ENCODE measurements at places on chromosomes 5 and 9.

GRCh38 chr5:150219142-150219541 is 29.3 kb downstream of the SLC6A7 start:
- no peak for DNase-seq

GRCh38 chr9:121055642-121056143 is 5.6 kb upstream of the C5 start:
- DNase-seq: no peak

DNA sequence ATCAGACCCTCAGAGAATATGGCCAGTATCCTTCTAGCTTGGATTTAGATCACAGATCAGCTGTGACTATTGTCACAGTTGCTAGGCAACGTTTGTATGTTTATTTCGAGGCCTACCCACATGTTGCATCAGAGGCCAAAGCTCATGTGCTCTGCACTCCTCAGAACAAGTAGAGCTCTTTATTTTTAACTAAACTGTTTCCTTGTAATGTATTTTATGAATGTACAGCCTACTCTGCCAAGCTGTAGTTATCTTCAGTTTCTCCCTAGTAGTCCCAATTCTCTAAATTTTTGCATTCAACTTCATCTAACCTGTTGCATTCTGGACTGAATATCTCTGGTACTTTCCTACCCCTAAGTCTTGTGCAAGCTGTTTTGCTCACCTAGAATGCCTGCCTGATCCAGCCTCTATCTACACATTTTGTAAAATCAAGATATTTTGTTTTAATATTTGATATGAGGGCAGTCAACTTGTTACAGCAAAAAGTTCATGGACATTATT is 52.8 kb downstream of the CAST start:
- peak; percentile 93 for DNase-seq

DNA sequence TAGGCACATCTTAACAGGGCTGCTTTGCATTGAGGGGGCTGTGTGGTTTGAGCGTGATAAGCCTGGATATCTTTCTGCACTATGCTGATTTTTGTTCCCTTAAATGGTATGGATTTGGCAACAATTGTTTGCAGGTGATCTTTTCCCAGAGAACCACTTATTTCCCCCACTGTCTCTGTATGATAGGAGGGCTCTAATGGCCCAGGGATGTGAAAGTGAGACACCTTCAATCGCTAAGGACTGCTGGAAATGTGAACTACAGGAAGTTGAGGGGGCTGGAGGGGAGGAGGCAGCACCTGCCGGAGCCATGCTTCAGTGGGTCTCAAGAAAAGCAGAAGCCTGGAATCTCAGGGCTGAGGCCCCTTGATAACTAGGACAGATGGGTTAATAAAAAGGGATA is 29.4 kb downstream of the SYK start:
- no peak for DNase-seq

GRCh38 chr5:57751710-57752109 is 269.1 kb upstream of the ACTBL2 start:
- no peak for DNase-seq

GRCh38 chr5:17426104-17426749 is 71.8 kb upstream of the TAF11L2 start:
- no peak for DNase-seq

DNA sequence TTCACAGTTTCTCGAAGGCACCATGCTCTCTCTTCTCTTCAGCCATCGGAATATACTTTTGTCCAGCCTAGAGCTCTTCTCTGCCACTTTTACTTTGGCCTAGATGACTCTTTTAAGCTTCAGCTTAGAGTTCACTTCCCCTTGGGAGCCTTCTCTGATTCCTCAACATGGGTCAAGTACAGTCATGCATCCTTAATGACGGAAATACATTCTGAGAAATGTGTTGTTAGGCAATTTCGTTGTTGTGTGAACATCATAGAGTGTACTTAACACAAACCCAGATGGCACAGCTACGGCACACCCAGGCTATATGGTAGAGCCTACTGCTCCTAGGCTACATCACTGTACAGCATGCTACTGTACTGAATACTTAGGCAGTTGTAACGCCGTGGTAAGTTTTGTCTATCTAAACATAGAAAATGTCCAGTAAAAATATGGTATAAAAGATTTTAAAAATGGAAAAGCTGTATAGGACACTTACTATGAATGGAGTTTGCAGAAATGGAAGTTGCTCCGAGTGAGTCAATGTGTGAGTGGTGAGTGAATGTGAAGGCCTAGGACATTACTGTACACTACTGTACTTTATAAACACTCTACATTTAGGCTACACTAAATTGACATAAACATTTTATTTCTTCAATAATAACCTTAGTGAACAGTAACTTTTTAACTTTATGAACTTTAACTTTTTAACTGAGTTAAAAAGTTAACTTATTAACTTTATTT is 15.1 kb upstream of the TNFSF15 start:
- no peak for DNase-seq

DNA sequence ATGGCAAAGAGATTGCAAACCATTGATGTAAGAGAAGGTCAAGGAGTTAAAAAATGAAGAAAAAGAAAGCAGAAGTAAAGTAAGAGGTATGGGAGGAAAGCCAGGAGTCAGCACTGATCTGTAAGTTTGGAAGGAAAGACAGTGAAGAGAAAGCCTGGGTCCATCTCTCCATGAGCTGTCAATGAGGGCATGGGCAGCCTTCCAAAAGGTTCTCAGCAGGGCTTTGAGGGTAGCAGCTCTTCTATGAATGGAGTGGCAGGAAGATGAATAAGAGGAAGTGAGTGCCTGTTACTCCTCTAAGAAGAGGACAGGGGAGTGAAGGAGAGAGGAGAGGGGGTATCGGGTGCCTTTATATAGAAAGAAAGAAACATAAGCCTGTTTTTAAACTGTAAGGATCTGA is 97.1 kb downstream of the ADCY2 start:
- no peak for DNase-seq

GRCh38 chr5:82570-82969 is 9.4 kb upstream of the PLEKHG4B start:
- no peak for DNase-seq

DNA sequence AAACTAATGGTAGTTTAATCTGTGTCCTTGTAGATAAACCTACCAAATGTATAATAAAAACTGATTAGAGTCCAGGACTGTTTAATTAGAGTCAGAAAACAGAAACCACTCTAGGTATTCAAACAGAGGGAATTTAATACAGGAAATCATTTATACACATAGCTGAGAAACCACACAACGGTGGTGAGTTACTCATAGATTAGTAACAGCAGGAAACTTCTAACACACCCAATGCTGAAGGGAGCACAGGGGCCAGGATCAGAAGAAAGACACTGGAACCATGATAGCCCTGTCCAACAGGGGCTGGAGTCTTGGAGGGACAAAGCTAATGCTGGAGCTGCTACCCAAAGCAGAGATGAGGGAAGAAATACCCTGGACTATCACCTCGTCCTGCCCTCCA is 321.0 kb downstream of the ACTL7B start:
- DNase-seq: no peak

- no peak for DNase-seq
These were observed 61.0 kb downstream of the DAP start for GRCh38 chr5:10699987-10700386.

GRCh38 chr5:5363045-5363444 is 59.4 kb upstream of the ICE1 start:
- no peak for DNase-seq

- DNase-seq: no peak
These were observed 317.1 kb downstream of the KCTD16 start for GRCh38 chr5:144487761-144488160.

DNA sequence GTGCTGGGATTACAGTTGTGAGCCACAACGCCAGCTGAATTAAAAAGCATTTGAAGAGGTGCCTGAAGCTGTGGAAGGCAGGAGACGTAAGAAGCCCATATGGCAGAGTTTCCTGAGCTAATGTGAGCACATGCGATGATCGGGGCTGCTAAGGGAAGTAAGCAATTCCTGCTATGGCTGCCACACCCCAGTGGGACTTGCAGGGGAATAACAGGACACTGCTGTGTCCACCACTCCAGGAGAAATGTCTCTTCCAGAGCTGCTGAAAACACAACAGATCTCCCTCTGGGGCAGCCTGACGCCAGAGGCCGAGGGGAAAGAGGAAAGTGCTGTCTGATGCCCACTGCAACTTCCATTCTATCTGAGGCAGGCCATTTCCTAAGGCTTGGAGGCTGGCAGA is 46.2 kb upstream of the ANKRD55 start:
- DNase-seq: no peak

DNA sequence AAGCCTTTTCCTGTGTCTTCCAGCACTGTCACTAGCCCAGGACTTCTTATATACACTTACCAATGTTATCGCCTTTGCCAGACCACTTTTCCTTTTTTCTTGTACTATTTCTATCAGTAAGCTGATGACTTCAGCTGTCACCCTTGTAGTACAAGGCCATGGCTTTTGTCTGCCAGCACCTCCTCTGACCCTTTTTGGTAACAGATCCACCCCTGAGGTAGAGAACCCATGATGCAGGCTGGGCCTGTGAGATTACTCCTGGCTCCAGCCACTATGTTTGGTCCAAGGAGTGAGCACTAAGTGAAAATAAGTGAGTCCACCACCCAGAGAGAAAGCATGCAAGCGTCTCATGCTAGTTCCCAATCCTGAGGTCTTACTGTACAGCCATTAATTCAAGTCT is 406.7 kb downstream of the MLLT3 start:
- DNase-seq: no peak

GRCh38 chr9:119391878-119392277 is 22.6 kb upstream of the BRINP1 start:
- DNase-seq: no peak

GRCh38 chr5:112142769-112143270 is 276.3 kb downstream of the EPB41L4A start:
- DNase-seq: peak; percentile 78

- no peak for DNase-seq
These were observed 142.5 kb upstream of the VLDLR start for GRCh38 chr9:2479056-2479565.

GRCh38 chr5:57862942-57863341 is 380.3 kb upstream of the ACTBL2 start:
- DNase-seq: no peak

DNA sequence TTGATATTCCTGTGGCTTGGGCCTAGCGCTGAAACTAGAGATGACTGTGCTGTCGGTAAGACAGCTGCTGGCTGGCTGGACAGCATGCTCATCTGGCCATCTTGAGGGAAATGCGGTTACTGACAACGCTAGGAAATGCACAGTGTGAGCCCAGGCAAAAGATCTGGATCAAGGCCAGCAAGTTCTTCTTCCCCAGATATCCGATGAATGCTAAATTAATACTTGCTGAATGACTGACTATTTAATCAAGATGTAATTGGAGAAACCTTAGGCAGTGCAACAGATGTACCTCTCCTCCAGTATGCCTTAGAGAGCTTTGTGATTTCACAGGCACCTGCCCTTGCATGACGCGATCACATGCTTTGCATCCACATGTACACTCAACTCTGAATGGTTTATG is 659.1 kb downstream of the EFNA5 start:
- no peak for DNase-seq

DNA sequence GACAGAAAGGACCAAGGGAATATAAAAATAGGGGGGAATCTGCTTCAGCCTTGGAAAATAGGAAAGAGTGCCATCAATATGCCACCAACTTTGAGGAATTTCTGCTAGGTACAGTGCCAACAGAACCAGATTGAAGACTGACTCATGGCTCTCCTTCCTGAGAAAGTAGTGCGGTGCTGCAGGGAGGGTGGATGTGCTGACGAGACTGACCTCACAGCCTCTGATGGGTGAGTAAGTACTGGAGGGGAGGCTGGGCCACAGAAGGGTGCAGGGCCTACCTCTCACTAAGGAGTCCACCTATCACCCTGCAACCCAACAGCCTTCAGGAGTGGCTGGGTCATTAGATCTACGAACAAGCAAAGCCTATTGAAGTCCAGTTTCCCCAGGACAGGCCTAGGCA is 187.6 kb downstream of the GABBR2 start:
- no peak for DNase-seq

- peak; percentile 58 for DNase-seq
These were observed 75.1 kb downstream of the ALDH7A1 start for GRCh38 chr5:126519637-126520592.

DNA sequence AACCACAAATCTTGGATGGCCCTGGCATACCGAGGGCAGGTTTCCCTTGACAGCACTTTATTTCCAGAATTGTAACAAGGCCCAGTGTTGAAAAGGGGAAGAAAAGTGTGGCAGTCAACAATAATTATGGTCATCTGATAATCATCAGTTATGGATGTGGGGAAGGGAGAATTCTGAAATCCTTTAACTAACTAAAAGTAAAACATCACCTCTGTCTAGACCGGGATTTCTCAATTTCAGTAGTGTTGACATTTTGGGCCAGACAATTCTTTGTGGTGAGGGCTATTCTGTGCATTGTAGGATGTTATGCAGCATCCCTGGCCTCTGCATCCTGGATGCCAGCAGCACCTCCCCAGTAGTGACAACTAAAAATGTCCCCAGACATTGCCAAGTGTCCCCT is 140.4 kb downstream of the PSAT1 start:
- DNase-seq: no peak

DNA sequence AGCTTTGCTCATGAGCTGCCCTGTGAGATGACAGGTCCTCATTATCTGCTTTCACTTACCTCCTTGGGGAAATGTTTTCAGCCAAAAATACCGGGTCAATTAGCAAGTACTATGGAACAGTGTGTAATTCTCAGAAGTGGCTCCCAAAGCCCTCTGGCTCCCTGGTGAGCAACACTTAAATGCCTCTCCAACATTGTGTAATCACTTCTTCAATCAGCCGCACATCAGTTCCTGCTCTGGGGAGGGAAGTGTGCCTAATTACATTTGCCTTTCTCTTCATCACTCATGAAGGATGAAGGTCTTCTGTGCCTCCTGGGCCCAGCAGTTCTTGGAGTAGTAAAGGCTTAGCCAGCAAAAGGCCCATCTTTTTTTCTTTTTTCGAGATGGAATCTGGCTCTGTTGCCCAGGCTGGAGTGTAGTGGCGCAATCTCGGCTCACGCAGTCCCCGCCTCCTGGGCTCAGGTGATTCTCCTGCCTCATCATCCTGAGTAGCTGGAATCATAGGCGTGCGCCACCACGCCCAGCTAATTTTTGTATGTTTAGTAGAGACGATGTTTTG is 23.1 kb downstream of the NIM1K start:
- no peak for DNase-seq

DNA sequence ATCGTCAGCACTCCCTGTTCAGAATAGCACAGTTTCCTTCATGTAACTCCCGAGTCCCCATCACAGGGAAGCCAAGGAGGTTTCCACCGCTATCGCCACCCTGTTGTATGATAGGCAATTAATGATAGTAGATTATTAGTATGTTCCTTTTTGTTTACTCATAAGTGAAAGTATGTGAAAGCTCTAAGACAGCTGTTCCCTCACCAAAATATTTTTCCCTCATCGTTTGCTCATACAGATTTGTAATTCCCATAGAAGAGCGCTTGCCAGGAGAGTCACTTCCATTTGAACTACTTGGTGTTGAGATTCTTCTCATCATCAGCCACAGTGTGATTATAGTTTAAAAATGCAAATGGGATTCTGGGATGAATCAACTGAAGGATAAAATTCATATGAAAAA is 140.9 kb downstream of the PAM start:
- DNase-seq: no peak

- no peak for DNase-seq
These were observed 26.8 kb downstream of the SPTAN1 start for GRCh38 chr9:128579194-128579593.

All from left lung (tissue), 14 donors.